ENCODE measurements at places on chromosomes 2 and 18.
A peak's percentile ranks its signal among the peaks of the same experiment; 100 is the strongest.

DNA sequence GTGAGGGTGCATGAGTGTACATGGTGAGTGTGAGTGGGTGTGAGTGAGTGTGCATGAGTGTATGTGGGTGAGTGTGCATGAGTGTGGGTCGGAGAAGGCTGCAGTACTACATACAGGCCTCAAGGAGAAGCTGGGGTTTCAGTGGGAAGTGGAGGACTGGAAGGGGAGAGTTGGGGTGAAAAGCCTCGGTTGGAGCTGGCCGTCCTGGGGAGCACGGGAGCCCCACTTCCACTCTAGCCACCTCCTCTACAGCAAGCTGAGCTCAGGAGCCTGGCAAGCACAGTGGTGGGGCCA lies 68.7 kb upstream of the HPCAL1 start:
- DNase-seq = no peak

GRCh38 chr2:211367711-211368110 lies 811.3 kb downstream of the CPS1 start:
- no peak for DNase-seq

DNA sequence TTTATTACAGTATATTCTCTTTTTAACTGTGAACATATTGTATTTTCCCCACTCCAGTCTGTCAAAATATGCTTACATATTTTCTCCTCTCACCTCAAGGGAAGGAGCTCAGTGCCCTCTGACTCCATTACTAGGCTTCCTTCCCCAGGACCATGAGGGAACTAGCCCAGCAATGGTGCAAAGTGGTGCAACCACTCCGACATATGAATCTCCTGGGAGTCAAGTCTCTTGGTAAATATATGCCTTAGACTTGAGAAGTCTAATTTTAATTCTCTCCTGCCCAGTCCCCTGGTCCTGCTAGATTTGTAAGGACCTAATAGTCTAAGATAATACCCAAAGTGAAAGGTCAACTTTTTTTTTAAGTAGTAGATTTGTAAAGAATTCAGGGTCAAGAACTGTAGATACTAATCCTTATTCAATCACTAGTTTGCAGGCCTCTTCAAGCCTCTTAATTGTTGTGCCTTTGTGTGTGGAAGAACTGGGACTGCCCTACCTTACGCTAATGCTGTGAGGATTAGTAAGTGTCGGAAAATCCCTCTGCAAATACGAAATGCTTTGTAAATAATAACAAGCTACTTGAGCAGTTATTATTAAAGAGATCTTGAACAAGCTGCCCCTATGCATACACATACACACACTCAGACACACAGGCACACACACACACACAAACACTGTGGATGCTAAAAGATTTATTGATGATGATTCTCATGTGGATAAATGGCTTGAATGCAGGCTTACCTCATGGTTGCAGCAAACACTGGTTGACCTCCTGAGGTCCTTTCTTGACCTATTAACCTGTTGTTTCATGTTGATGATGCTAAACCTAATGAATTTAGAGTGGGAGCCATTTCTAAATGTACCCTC lies 251.2 kb upstream of the PARD3B start:
- no peak for DNase-seq

DNA sequence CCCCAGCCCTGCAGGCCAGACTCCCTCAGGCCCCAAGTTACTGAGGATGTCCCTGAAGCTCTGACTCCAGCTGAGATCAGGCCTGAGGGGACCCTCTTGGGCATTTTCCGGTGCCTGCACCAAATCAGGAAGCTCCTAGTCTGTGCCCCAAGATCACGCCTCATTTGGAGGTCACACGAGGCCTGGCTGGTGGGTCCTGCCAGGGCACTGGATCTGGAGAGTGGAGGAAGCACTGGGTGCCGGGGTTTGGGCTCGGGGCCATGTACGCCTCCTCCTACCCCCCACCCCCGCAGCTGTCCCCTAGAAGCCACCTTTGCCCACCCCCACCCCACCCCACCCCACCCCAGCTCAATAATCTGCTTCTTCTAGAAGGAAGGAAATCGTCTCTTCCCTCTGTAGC lies 16.2 kb downstream of the SH2D6 start:
- no peak for DNase-seq

DNA sequence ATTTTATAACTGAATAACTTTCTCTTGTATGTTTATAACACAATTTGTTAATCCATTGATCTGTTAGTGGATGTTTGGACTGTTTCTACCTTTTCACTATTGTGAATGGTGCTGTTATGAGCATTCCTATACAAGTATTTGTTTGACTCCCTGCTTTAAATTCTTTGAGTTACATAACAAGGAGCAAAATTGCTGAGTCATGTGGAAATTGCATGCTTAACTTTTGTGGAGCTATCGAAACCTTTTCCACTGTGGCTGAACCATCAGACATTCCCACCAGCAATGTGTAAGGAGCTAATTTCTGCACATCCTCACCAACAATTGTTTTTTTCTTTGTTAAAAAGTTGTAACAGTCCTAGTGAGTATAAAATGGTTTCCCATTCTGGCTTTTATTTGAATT lies 415.5 kb downstream of the CBLN2 start:
- no peak for DNase-seq

DNA sequence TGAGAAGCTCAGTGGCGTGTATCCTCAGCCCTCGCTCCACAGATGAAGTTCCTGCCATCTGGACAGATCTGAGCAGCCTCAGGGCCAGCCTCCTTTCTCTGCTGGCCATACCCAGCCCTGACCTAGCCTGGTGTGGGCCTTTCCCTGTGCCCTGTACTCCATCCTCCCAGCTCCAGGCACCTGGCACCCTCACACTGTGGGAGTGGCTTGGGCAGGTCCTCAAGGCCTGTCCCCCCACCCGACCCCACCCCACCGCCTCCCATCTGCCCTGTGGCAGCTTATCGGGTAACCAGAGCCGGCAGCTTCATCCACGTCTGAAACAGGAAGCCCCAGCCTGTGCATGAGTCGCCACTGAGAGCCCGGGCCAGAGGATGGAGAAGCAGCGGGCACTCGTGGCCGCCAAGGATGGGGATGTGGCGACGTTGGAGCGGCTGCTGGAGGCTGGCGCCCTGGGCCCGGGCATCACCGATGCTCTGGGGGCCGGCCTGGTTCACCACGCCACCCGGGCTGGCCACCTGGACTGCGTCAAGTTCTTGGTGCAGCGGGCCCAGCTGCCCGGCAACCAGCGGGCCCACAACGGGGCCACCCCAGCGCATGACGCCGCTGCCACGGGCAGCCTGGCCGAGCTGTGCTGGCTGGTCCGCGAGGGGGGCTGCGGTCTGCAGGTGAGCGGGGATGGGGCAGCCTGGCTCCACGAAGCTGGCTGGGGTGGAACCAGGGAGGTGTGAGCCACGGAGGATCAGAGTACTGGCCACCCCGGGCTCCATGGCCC lies at the start of gene ESPNL:
Gene ESPNL (plus strand): TSS at position 292 of the 772 bp plus-strand sequence. CDS start 80 bp downstream, at position 372.
- DNase-seq = no peak

DNA sequence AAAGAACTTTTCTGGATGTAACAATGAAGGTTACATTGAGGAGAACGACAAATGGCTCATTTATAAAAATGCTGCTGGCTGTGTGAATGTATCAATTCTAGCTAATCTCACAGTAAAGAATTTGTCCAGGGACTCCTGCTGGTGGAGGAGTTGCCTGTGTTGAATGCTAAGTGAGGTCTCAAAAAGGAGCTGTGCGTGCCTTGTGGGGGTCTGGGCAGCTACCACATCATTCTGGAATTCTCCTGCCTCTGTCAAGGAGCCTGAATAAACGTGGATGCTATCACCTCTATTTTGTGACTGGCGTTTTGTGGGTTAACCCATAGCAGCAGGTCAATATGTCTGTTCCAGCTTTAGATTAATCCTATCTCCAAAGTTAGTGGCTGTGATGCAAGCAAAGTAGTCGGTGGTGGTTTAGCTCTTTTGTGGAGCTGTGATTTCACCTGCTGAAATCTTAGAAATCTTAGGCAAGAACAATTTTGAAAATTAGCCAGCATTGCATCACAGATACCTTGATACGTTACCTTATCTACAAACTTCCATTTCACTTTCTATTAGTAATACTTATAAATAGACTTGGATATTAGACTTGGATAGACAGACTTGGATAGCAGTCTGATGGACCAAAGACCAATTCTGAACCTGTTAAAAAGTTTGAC lies 96.8 kb downstream of the MTCL1 start:
- DNase-seq = no peak

DNA sequence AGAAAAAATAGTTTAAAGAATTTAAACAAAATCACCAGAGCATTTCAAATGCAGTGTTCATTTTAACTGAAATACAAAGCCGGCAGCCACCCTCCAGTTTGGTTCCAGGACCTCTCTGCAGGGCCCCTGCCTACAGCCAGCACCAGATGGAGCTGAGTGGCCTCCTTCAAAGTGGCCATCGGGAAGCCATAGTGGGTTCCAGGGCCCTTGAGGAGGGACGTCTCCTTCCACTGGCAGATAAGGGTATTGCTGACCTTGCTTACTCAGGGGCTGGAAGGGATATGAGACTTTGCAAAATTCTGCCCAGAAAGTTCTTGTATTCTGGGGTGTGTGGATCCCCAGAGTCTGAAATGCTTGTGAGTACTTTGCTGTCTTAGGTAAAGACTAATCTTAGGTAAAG lies 205.2 kb upstream of the APCDD1 start:
- no peak for DNase-seq

DNA sequence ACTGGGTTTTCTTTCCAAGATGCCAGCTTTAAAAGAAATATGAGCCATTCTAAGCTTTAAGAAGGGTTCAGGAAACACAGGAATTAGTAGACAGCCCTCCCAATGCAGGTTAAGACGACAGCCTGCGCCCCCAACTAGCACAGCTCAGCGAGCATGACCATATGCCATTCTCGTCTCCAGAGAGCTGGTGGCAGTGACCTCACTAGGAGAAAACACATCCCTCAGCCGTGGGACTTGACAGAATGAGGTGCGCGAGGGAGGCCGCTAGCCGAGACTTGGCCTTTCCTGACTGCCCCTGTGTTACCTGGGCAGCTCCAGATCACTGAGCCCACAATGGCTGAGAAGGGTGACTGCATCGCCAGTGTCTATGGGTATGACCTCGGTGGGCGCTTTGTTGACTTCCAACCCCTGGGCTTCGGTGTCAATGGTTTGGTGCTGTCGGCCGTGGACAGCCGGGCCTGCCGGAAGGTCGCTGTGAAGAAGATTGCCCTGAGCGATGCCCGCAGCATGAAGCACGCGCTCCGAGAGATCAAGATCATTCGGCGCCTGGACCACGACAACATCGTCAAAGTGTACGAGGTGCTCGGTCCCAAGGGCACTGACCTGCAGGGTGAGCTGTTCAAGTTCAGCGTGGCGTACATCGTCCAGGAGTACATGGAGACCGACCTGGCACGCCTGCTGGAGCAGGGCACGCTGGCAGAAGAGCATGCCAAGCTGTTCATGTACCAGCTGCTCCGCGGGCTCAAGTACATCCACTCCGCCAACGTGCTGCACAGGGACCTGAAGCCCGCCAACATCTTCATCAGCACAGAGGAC lies 103.9 kb downstream of the MAPK4 start:
- no peak for DNase-seq

- DNase-seq = no peak
These were observed 17.6 kb downstream of the EMX1 start for GRCh38 chr2:72934683-72935610.

GRCh38 chr2:25380586-25381375 lies 39.1 kb upstream of the DNMT3A start:
- no peak for DNase-seq

GRCh38 chr2:235458839-235459273 lies 35.0 kb upstream of the AGAP1 start:
- peak; percentile 1 for DNase-seq

DNA sequence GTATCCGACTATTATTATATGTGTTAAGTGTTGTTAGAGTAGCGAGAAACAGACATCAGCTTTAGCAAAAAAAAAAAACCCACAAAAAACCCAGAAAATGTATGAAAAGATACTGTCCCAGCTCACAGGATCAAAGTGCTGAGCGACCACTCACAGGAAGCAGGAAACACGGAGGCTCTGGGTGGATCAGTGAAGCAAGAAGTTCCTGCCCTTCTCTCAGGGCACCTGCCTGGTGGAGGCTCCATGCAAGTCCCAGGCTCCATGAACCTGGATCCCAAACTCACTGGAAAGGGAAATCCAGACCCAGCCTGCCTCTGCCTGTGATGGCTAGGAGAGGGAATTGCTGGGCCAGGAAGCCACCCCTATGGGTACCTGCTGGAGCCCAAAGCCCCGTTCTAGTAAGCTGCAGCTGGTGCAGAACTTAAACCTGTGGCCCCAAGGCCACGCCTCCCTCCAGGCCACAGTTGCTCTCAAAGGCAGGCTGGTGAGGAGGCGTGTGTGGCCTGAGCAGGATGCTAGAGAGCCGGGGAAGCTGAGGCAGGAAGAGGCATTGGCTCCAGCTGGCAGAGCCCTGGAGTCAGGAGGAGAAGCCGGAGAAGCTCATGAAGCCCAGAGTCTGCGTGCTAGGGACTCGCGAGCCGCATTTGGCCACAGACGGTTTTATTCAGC lies 63.5 kb upstream of the TAF1B start:
- DNase-seq = no peak

- peak; percentile 55 for DNase-seq
These were observed 44.3 kb downstream of the MYCN start for GRCh38 chr2:15984368-15985255.

- DNase-seq = no peak
These were observed 33.0 kb upstream of the BOD1L2 start for GRCh38 chr18:57113799-57114420.

DNA sequence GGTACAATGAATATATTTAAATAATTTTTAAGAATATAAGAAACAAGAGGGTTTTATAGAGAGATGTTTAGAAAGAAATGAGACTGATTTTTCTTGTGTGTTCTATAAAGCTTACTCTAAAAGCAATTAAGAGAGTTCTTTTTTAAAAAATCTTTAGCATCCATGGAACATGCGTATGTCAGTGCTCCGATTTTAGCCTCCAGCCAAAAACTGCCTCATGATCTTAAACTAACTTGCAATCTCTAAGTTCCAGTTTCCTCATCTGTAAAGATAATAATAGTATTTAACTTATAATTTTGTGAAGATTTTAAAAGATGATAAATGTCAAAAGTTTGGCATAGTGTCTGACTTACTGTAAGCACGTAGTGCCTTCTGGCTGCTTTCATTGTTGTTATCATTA lies 448.7 kb downstream of the EPHA4 start:
- DNase-seq = no peak
